ENCODE measurements at places on chromosomes 4 and X. TPM values are rescaled to one million over a fixed set of nuclear protein-coding genes. Genes with fewer than 3 reads are reported as not detected.

Gene SPANXC
- total RNA-seq = not detected

Gene CRMP1
- 0.58 TPM for total RNA-seq

Gene LONRF3
- total RNA-seq = 0.29 TPM

Gene DMRTC1
- not detected for total RNA-seq

Gene MGAT4D
- not detected for total RNA-seq

Gene GABRG1
- total RNA-seq = not detected

Gene SHOX
- not detected for total RNA-seq

Gene KIT
- not detected for total RNA-seq

Gene AR
- 3.7 TPM for total RNA-seq

Gene LIAS
- total RNA-seq = 14.4 TPM

Gene SMARCA1
- total RNA-seq = 37.4 TPM

Gene TRMT10A
- 4.6 TPM for total RNA-seq

Gene AKAP14
- total RNA-seq = not detected

Gene NAA11
- total RNA-seq = not detected

Gene TLR6
- 0.58 TPM for total RNA-seq

Gene ZRSR2
- 5.3 TPM for total RNA-seq

Gene DUX4
- not detected for total RNA-seq

Gene NSUN7
- not detected for total RNA-seq

Gene ALPK1
- 11.5 TPM for total RNA-seq

Gene INTU
- 3.5 TPM for total RNA-seq

Gene SLC9B1
- 0.29 TPM for total RNA-seq

Gene MFAP3L
- total RNA-seq = 1.4 TPM
